Heart left ventricle (tissue), 16 donors: ENCODE measurements at places on chromosomes 4 and X. TPM values are rescaled to one million over a fixed set of nuclear protein-coding genes. Genes with fewer than 3 reads are reported as not detected.

Gene CT83
- not detected for total RNA-seq

Gene ARHGAP6
- 5.6 TPM for total RNA-seq

Gene CHM
- total RNA-seq: 9.3 TPM

Gene FGF16
- total RNA-seq: not detected

Gene PNMA6A
- 2.5 TPM for total RNA-seq

Gene SLC7A11
- total RNA-seq: 0.24 TPM

Gene FHIP1A
- total RNA-seq: 29.7 TPM

Gene GATA1
- total RNA-seq: not detected

Gene SSX1
- total RNA-seq: not detected

Gene RAB39B
- total RNA-seq: 0.25 TPM

Gene GAGE12J
- not detected for total RNA-seq

Gene REELD1
- 0.24 TPM for total RNA-seq

Gene BCORL1
- total RNA-seq: 8.0 TPM

Gene SPANXN3
- total RNA-seq: not detected

Gene RIBC1
- total RNA-seq: 0.28 TPM

Gene HTRA3
- 61.5 TPM for total RNA-seq

Gene OTUD6A
- total RNA-seq: not detected
